ENCODE measurements at places on chromosomes 11 and 22. TPM values are rescaled to one million over a fixed set of nuclear protein-coding genes. Genes with fewer than 3 reads are reported as not detected.

GRCh38 chr11:102559839-102560238 lies 29.3 kb upstream of the MMP7 start:
- H3K27ac ChIP-seq = peak overlapping the region; percentile 5
- H3K4me1 ChIP-seq = peaks cover 7% of the 10 kb centered on the region
- no peak for DNase-seq
- H3K27me3 ChIP-seq = no peaks in the 10 kb centered on the region
- no peak overlapping the region for H3K4me3 ChIP-seq

- H3K4me3 ChIP-seq = no peak overlapping the region
- H3K36me3 ChIP-seq = no peaks in the 10 kb centered on the region
- no peak overlapping the region for H3K27ac ChIP-seq
- no peak for DNase-seq
These were observed 9.4 kb downstream of the C11orf91 start for GRCh38 chr11:33691066-33691864.

CDHR5 gene
- total RNA-seq = not detected

- peak overlapping the region; percentile 96 for H3K27ac ChIP-seq
- peaks cover 66% of the 10 kb centered on the region for H3K4me1 ChIP-seq
- H3K4me3 ChIP-seq = peak overlapping the region; percentile 52
These were observed 8.2 kb upstream of the HSPA8 start for GRCh38 chr11:123069908-123070821.

DNA sequence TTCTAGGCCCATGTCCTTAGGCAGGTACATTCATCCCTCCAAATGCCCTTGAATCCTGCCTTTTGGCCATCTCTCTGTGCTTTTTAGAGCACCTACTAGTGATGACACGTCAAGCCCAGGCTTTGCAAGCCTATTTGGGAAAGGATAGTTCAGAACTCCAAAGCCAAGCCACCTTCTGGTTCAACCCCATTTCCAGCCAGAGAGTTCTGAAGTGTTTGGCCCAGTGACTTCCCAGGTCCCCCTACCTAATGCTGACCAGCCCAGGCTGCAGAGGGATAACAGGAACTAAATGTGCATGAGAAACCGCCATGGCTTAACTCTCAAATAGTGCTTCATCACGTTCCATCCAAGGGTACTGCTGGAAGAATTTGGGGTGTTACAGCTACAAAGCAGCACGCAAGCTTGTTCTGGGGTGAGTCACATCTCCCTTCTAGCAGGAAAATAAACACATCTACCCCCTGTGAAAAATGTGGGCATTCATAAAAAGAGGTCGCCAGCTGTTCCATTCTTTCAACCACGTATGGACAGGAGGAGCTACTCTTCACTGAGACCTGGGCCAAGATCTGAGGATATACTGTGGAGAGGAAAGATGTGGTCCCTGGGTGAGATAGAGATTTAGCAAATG lies 2.0 kb upstream of the FXYD6 start:
- no peak overlapping the region for H3K27ac ChIP-seq
- peaks cover 48% of the 10 kb centered on the region for H3K27me3 ChIP-seq
- no peak for DNase-seq
- no peak overlapping the region for H3K4me3 ChIP-seq
- H3K4me1 ChIP-seq = peaks cover 33% of the 10 kb centered on the region
- no peaks in the 10 kb centered on the region for H3K36me3 ChIP-seq

OVOL1 gene
- total RNA-seq = 0.52 TPM

GRCh38 chr22:27900153-27900552 lies 18.9 kb downstream of the PITPNB start:
- no peaks in the 10 kb centered on the region for H3K27me3 ChIP-seq
- no peak overlapping the region for H3K27ac ChIP-seq
- H3K4me3 ChIP-seq = no peak overlapping the region
- peaks cover 42% of the 10 kb centered on the region for H3K36me3 ChIP-seq

MEI1 gene
- 81.0 TPM for total RNA-seq

NAV2 gene
- 0.64 TPM for total RNA-seq
